ENCODE measurements at places on chromosomes 13 and 19.

- H3K4me1 ChIP-seq: no peaks in the 10 kb centered on the region
- DNase-seq: no peak
- no peaks in the 10 kb centered on the region for H3K36me3 ChIP-seq
- no peaks in the 10 kb centered on the region for H3K27me3 ChIP-seq
Observed at GRCh38 chr13:50548586-50548985, 294.9 kb downstream of the DLEU7 start.

- DNase-seq: no peak
- peaks cover 1% of the 10 kb centered on the region for H3K36me3 ChIP-seq
- H3K4me3 ChIP-seq: peak overlapping the region; percentile 86
- H3K27ac ChIP-seq: peak overlapping the region; percentile 32
- no peaks in the 10 kb centered on the region for H3K27me3 ChIP-seq
- peaks cover 12% of the 10 kb centered on the region for H3K4me1 ChIP-seq
Observed at GRCh38 chr13:72728290-72728605, 525 bp downstream of the BORA start.

DNA sequence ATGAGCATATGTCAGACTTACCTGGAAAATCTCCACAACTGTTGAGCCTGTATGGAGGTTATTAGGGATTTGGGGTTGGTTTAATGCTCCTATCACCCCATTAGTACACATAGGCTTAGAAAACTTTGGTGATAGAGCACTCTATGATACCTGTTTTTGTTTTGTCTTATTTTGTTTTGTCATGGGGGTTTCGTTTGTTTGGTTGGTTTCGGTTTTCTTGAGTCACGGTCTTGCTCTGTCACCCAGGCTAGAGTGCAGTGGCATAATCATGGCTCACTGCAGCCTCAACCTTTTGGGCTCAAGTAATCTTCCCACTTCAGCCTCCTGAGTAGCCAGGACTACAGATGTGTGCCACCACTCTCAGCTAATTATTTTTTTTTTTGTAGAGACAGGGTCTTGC is 70.0 kb downstream of the MZT1 start:
- no peak overlapping the region for H3K4me3 ChIP-seq
- no peaks in the 10 kb centered on the region for H3K27me3 ChIP-seq
- no peaks in the 10 kb centered on the region for H3K4me1 ChIP-seq
- no peak for DNase-seq
- no peaks in the 10 kb centered on the region for H3K36me3 ChIP-seq

DNA sequence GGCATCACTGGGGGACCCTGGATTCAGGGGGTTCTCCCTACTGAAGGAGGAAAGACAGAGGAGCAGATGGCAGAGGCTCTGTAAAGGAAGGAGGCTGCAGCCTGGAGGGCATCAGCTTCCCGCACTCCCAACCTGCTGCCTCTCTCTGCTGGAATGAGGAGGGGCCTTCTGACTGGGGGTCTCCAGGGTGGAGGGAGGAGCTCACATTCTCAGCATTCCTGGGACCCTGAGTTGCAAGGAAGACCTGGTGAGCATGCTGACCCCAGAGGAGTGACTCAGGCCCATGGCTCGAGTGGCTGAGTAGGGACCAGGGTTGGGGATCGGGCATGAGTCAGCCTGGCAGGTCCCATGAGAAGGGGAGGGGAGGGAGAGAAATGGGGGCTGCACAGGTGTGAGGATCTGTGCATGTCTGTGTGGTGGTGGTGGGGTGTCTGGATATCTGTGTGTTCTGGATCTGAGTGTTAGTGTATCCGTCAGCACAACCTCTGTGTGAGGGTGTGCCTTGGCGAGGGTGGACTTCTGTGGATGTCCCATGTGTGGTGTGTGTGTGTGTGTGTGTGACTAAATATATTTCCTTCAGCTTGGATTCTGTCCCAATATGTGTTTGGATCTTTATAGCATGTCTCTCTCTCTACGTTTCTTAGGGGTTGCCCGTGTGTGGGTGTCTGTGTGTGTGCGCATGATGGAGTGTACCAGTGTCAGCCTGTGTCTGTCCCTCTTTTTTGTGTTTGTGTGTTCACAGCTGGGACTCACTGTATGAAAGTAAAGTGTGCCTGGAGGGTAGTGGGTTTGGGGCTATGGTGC is 4.6 kb downstream of the AXL start:
- peak overlapping the region; percentile 8 for H3K4me3 ChIP-seq
- no peaks in the 10 kb centered on the region for H3K27me3 ChIP-seq
- peaks cover 75% of the 10 kb centered on the region for H3K4me1 ChIP-seq
- peak overlapping the region; percentile 99 for H3K27ac ChIP-seq
- peaks cover 9% of the 10 kb centered on the region for H3K36me3 ChIP-seq

GRCh38 chr19:23440207-23440606 is 44.9 kb upstream of the ZNF91 start:
- no peaks in the 10 kb centered on the region for H3K27me3 ChIP-seq
- H3K4me3 ChIP-seq: no peak overlapping the region
- no peaks in the 10 kb centered on the region for H3K36me3 ChIP-seq
- no peak overlapping the region for H3K27ac ChIP-seq
- DNase-seq: no peak

All from tibial artery (tissue), 4 donors.